ENCODE measurements at places on chromosomes 6 and 20.

- no peak for DNase-seq
Measured at GRCh38 chr20:56932575-56933330, 303.6 kb downstream of the TFAP2C start.

DNA sequence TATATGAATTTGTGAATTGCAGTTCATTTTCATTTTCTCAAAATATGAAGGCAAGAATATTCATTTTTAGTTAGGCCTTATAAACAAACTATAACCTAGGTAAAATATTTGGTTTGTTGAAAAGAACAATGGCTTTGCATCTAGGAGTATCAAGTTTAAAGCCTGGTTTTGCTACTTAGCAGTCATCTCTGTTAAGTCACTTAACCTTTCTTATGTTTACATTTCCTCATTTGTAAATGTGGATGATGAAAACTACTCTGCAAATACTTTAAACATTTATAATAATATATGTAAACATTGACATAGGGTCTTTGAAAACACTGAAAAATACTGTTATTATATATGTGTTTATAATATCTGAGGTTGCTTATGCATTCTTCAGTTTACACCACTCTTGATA is 135.5 kb downstream of the CENPW start:
- no peak for DNase-seq

DNA sequence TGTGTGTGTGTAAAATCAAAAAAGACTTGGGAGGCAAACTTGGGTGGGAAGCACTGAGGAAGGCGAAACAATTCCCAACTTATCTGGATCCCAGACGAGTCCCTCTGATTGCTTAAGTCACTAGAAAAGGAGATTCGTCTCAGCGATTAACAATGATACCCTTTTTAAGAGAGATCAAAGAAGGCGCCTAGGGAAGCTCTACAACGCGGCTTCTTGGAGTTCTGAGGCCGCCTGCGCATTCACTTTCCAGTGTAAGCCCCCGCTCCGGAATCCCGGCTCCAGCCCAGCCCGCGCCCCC is 8.7 kb upstream of the TBX18 start:
- DNase-seq = no peak

DNA sequence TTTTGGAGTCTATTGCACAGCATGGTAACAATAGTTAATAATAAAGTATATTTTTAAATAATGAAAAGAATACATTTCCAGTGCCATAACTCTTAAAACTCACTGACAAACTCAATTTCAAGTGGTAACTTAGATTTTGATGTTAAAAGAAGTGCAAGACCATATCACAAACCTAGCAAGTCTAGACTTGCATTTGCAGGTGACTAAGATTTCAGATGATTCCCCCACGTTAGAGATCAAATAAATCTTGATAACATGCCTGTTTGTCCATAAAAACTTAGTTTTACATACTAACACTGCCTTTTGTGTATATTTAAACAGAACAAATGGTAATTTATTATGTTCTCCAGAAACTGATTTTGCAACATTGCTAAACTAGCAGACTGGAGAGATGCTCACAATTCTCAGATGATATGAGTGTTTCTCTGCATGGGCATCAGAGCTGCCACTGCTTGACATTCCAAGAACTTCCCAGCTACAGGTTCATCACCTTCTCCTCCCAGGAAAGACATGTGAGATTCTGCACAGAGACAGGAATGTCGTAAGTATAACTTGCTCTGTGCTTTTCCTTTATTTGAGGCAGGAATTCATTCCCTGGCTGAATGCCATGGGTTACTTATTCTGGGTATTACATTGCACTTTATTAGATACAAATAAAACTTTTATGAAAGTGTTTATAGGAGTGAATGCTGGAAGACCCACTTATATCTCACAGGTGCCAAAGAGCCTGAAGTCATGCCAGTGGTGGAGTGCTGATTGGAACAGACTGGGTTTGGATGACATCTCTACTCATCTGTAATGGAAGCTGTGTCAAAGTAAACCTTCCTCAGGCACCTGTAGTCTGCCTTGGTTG is 160.2 kb upstream of the FOXA2 start:
- no peak for DNase-seq

DNA sequence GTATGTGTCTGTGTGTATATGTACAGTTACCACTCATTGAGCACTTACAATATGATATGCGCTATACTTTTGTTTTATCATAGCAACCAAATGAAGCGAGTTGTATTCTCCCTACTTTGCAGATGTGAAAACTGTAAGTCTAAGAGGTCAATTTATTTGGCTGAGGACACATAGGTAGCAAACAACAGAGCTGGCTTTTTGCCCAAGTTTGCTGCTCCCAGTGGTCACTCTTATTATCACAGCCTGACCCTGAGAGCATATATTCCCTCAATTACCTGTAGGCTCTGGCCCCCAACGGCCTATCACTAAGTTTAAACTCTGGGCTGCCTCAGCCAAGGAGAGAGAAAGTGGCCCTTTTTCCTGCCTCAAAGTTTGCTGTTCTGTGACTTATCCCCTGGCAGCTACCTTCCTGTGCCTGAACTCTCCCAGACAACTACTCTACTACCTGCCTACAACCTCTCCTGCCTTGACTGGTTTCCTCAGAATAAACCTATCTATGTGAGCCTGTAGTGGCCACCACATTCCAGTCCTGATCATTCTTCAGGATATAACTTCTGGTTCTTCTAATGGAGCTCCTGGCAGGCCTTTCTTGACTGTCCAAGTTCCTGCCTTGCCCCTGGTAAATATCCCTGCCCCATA is 221.8 kb downstream of the FRK start:
- DNase-seq = peak; percentile 12

DNA sequence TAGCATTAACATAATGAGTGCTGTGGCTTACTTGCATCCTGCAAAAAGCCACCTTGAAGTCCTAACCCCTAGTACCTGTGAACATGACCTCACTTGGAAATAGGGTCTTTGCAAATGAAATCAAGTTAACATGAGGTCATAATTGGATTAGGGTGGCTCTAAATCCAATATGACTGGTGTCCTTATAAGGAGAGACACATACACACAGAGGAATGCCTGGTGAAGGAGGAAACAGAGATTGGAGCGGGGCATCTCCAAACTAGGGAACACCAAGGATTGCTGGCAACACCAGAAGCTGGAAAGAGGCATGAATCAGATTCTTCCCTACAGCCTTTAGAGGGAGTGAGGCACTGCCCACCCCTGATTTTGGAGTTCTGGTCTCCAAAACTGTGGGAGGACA is 17.6 kb upstream of the RPS6KA2 start:
- no peak for DNase-seq

- no peak for DNase-seq
Measured at GRCh38 chr20:48329676-48330664, 497.8 kb downstream of the PREX1 start.

- DNase-seq = no peak
Measured at GRCh38 chr20:19322061-19322985, 109.9 kb downstream of the SLC24A3 start.

GRCh38 chr20:39563349-39563748 is 601.2 kb downstream of the DHX35 start:
- no peak for DNase-seq

DNA sequence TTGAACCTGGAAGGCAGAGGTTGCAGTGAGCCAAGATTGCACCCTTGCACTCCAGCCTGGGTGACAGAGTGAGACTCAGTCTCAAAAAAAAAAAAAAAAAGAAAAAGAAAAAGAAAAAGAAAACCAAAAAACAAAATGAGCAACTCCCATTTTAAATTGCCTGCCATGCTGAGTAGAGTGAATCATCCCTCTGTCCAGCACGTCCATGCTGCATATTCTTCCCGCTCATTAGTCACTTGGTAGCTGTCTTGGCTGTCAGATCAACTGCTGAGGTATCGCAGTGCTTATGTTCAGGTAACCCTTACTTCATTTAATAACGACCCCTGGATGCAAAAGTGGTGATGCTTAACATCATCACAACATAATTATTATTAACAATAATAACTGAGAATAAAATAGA is 72.6 kb upstream of the RNF24 start:
- no peak for DNase-seq

DNA sequence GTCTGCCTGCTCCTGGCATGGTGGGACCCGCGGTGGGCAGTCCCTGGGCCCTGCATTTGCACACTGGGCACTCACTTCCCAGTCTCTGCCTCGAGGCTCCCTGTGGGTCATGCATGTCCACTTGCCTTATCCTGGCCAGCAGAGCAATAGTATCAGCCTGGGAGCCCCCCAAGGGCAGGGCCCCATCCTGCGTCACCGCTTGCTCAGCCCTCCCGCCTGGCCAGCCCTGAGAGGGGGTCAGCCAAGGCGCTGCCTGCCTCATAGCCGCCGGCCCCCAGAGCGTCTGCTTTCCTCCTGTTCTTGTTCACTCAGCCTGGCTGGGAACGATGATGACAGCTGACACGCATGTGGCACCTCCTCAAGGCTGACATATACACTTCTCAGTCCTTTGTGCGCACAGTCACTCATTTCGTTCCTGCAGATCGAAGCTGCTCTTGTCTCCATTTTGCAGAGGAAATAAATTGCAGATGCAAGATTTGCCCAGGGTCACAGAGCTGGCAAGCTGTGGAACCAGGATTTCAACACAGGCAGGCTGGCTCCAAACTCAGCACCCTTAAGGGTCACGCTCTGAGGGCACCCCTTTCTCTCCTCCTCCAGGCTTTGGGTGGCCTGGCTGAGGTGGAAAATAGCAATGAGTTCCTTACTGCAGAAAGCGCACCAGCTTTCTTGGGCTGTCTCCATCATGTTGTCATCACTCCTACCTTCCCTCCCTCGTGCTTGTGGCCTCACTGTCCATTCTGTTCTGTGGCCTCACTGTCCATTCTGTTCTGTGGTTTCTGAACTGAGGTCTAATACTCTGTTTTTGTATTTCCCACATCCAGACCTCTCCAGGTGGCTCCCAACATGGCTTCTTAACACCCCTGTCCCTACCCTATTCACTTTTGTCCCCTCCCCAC is 17.2 kb downstream of the KCNK17 start:
- no peak for DNase-seq

Measured in kidney glomerular epithelial cell (primary cell).